ENCODE measurements at places on chromosomes 1 and 21. TPM values are rescaled to one million over a fixed set of nuclear protein-coding genes. Genes with fewer than 3 reads are reported as not detected.

The MROH9 gene
- total RNA-seq: not detected

The EXO1 gene
- 25.0 TPM for total RNA-seq

The CD1B gene
- not detected for total RNA-seq

The PCP4 gene
- total RNA-seq: not detected

The MANEAL gene
- 7.2 TPM for total RNA-seq

The FMO1 gene
- not detected for total RNA-seq

The RCC2 gene
- 87.4 TPM for total RNA-seq

The PTPN7 gene
- total RNA-seq: not detected

The ANKRD35 gene
- 0.12 TPM for total RNA-seq

The NBPF1 gene
- total RNA-seq: 34.9 TPM

The SELP gene
- total RNA-seq: not detected

The FAM72D gene
- 8.6 TPM for total RNA-seq

The RORC gene
- 0.44 TPM for total RNA-seq

The PRKAB2 gene
- total RNA-seq: 18.2 TPM

The AIDA gene
- total RNA-seq: 30.1 TPM

The LCK gene
- 0.12 TPM for total RNA-seq

The PPFIA4 gene
- 2.5 TPM for total RNA-seq

The S100B gene
- total RNA-seq: not detected

The ERMAP gene
- total RNA-seq: 11.2 TPM

The MAP3K21 gene
- total RNA-seq: 3.6 TPM

The DMRTA2 gene
- total RNA-seq: 1.4 TPM

The RUNX1 gene
- total RNA-seq: 43.1 TPM

The HOOK1 gene
- total RNA-seq: not detected

The ATP6V1G3 gene
- total RNA-seq: 0.84 TPM

The OR10R2 gene
- total RNA-seq: not detected

The LIPI gene
- total RNA-seq: not detected

The TMEM61 gene
- not detected for total RNA-seq

The LRRC53 gene
- not detected for total RNA-seq

The CD1D gene
- not detected for total RNA-seq

The MMP23B gene
- 0.27 TPM for total RNA-seq

The PROX1 gene
- total RNA-seq: 0.02 TPM

The CCDC185 gene
- total RNA-seq: not detected

The ACTN2 gene
- total RNA-seq: 0.02 TPM

The METTL18 gene
- 3.4 TPM for total RNA-seq

The SMCP gene
- not detected for total RNA-seq

The MYOC gene
- not detected for total RNA-seq

The SPATC1L gene
- total RNA-seq: 21.6 TPM

The GBP6 gene
- total RNA-seq: 0.22 TPM

The RNF207 gene
- total RNA-seq: 3.9 TPM

The GSTM1 gene
- not detected for total RNA-seq

The KIF14 gene
- total RNA-seq: 19.3 TPM

The FMO2 gene
- not detected for total RNA-seq

The TMIGD3 gene
- total RNA-seq: not detected

The SPRR2F gene
- total RNA-seq: not detected

The EDARADD gene
- 1.2 TPM for total RNA-seq
